Central memory CD8-positive, alpha-beta T cell (primary cell): ENCODE measurements at places on chromosomes 11 and 22.

DNA sequence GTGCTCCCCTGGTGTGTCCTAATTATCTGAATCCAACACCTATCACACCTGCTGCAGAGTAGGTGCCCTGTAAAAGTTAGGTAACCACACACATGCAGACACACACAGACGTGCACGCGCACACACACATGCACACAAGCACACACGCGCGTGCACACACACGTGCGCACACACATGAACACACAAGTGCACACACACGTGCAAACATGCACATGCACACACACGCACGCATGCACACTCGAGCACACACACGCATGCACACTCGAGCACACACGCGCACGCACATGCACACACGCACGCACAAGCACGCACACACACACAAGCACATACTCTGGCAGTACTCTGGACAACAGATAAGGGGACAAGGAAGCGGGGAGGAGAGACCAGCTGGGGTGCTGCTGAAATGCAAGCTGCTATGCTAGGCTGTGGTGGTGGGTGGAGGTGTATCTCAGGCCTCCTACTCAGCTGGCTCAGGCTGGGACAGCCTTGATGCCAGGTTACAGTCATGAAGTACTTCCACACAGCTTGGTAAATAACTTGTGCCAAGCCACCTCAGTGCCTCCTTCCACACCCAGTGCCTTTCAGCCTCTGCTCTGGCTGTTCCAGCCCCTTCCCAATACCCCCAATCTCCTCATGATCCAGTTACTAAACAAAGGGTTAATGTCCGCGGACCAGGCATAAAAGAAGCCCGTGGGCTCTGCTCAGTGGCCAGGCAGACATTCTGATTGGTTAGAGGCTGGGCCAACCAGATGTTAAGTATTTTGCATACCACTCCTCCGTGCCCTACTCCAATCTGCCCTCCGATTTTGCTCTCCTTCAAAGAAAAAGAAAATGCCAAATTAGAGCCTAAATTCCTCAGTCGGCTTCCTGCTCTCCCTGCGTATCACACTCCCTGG is 374.1 kb downstream of the TENM4 start:
- no peak for DNase-seq

- no peak for DNase-seq
These were observed 129.1 kb downstream of the FCHSD2 start for GRCh38 chr11:73013021-73013420.

- no peak for DNase-seq
These were observed 5.9 kb downstream of the TREH start for GRCh38 chr11:118673361-118674081.

- no peak for DNase-seq
These were observed 32.9 kb upstream of the SLN start for GRCh38 chr11:107744736-107745135.

DNA sequence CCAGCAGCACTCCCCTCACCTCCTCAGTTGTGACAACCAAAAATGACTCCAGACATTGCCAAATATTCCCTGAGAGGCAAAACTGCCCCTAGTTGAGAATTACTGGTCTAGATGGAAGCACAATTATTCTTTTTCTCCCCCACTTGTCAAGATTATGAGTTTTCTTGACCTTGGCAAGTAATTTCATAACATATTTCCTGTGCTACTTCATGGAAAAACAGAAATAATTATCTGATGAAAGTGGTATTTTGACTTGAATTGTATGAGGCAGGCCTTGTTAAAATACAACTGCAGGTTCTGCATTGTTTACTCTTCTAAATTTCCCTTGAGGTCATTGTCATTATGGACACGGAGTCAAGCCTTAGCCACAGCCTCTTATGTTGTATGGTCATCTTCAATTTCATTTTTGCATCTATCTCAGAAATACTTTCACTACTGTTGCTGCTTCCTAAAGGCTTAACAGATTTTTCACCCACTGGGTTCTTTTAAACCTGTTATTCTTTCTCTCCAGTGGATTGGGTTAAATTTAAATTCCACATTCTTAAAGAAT is 32.2 kb upstream of the LDLRAD3 start:
- DNase-seq = no peak

DNA sequence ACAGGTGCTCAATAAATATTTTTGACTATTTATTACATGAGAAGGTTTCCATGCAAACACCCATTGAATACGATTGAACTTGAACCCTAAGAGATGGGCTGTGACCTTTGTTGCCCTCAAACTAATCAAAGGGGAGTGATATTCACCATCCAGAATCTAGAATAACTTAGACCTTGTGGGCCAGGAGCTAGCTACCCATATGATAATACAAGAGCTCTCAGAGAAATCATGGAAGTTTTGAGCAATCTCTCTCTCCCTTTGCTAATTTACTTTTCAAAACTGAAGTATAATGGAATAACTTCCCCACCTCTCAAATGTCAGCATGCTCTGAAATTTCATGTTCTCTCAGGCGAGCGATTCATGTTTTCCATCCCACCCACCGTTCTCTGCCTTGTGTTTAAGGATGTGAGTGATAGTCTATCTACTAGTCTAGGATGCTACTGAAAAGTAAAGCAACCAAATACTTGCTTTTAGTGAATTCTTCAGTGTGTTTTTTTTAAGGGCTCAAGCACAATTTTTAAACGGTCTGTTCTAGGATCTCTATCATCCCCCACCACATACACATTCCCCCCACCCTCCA is 33.3 kb downstream of the BARX2 start:
- no peak for DNase-seq

GRCh38 chr11:80317612-80318011 is 876.8 kb upstream of the TENM4 start:
- no peak for DNase-seq

DNA sequence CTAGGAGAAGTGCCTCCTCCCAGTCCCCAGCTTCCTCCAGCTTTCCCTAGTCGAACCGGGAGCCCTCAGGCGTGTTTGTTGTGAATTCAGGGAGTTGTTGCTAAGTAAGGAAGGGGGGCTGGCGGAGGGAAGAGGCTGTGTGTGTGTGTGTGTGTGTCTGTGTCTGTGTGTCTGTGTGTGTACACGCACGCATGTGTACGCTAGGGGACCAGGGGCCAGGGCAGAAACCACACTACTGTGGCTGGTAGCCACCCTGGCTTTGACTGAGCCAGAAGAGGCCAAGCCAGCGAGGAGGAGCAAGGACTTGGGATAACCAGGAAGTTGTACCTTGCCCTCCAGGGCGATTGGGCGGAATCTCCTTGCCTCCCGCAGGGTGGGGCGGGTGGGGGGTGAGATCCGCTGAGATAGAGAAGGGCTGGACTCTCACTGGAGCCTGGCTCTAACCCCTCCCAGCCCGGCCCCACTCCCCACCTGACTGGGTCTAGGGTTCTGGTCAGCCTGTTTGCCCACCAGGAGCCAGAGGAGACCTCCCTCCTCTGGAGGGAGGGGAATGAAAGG is 7.5 kb downstream of the BCL9L start:
- no peak for DNase-seq

DNA sequence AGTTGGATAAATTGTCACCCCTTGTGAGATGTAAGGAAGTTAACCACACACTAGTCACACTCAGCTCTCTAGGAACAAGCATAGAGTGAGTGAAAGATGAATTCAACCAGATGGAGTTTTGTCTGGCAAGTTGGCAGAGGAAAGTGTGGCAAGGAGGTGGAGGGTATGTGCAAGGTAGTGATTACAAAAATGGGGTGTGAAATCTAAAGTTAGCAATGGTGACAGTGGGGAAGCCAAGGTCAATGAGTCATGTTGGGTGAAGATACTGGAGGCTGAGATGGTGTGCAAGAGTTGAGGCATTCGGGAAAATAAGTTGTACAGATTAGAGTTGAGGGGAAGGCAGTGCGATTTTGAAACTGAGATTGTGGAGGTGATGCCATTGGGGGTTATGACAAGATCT is 33.7 kb downstream of the MRGPRX2 start:
- no peak for DNase-seq

DNA sequence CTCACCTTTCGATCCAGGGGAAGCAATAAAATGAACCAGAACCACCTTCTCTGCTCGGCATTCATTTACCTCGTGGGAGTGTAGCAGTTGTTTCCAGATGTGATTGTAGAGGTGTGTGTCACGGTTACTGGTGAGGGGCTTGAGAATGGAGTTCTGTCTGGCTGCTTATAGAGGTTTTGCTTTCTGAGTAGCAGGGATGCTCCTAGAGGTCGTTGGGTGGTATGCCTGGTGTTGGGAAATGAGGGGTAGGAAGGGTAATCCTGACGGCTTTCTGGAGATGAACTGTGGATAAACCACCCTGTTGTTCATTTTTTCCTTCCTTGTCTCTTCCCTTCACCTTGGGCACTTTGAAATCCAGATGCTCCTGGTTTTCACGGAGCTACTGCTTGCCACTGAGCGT is 8.1 kb downstream of the TEAD1 start:
- no peak for DNase-seq

GRCh38 chr11:122215244-122215992 is 99.4 kb upstream of the BLID start:
- no peak for DNase-seq

DNA sequence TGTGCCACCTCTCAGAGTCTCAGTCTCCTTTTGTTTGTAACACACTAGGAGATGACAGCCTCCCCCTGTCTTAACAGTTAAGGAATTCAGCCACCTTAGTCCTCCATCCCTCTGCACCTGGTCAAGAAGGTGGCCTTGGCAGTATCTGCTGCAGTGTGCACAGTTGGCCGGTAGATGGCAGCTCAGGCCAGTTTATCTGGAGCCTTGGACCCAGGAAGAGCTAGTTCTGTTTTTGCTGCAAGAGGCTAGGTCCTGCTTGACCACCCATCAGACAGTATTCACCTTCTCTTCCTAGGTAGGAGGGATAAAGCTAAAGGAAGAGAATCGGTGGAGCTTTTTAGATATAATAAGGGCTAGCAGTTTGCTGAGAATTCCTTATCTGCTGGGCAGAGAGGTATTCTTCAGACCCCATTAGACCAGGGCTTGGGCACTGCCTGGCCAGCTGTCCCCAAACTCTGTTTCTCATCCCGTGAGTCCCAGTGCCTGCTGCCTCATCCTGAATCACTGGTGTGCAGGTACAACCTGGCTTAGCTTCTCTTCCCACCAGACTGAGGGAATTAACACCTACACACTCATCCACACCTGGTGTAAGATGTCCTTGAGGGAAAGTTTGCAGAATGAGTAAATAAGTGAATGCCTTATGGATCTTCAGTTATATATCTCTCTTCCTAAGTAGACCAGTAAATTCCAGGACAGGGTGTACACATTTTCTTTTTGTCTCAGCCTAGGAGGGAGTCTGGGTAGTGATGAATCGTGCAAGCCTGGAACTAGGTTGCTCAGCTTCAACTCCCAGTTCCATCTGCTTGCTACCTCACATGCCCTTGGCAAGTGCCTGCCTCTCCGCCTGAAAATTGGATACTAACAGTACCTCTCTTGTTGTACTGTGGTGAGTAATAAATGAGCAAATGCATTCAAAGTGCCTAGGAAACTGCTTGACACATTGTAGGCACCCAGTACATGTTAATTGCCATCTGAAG is 70.8 kb upstream of the NARS2 start:
- peak; percentile 40 for DNase-seq

DNA sequence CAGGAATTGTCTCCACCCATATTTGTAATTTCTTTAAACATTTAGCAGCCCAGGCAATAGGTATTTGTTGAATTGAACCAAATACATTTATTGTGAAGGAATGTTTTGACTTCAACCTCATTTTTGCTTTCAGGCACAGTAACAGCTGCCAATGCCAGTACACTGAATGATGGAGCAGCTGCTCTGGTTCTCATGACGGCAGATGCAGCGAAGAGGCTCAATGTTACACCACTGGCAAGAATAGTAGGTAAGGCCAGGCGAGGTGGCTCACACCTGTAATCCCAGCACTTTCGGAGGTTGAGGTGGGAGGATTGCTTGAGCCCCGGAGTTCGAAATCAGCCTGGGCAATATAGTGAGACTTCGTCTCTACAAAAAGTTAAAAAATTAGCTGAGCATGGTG is 20.9 kb downstream of the ACAT1 start:
- no peak for DNase-seq

DNA sequence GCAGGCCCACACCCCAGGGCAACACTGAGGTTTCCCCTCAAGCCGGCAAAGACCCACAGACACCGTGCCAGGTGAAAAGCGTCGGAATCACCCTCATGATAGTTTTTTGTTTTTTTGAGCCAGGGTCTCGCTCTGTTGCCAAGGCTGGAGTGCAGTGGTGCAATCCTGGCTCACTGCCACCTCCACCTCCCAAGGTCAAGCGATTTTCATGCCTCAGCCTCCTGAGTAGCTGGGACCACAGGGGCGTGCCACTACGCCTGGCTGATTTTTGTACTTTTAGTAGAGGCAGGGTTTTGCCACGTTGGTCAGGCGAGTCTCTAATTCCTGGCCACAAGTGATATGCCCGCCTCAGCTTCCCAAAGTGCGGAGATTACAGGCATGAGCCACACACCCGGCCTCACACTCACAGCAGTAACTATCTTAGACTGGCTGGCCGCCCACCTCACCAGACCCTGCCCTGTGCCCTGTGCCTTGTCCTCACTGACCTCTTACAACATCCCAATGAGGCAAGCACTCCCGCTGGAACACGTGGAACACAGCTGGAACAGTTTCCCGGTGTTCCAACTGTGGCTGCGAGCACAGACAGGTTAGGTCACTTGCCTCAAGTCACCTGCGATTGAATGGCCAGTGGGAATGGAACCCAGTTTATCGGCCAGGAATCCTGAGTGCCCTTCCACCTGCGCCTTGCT is 21.1 kb downstream of the LRRC10B start:
- no peak for DNase-seq

DNA sequence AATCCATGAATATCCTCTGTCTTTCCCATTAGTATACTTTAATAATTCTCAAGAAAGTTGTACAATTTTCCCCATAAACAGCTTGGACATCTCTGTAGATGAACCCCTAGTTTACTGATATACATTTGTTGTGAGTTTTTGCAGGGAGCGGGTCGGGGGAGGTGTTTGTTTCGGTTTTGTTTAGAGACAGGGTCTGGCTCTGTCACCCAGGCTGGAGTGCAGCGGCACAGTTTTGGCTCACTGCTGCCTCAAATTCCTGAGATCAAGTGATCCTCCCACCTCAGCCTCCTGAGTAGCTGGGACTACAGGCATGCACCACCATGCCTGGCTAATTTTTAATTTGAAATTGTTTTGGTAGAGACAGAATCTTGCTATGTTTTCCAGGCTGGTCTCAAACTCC is 57.6 kb downstream of the IGLL5 start:
- no peak for DNase-seq

- no peak for DNase-seq
These were observed 73.6 kb downstream of the DSCAML1 start for GRCh38 chr11:117723277-117724024.

- DNase-seq = no peak
These were observed 10.4 kb downstream of the ADORA2A start for GRCh38 chr22:24437741-24438328.

DNA sequence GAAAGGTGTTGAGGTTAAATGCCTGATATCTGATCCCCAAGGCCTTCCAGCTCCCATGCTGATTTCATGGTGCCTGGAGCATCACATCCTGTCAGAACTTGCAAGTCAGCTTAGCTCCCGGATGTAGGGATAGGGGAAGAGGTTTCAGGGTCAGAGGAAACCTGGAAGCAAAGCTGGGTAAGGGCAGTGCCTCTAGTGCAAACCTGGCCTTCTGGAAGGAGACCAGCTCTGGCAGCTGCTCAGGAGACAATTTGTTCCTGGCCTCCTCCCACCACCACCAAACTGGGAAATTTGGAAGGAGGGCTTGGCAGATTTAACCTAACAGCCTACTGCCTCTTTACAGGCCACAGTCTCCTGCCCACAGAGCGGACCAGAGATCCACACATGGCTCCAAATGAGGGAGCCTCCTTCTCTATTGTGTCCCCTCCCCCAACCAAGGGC is 9.2 kb upstream of the TSKU start:
- no peak for DNase-seq

- no peak for DNase-seq
These were observed at the start of gene SUSD2 for GRCh38 chr22:24181088-24181995. TSS of gene SUSD2 (plus strand) at chr22:24181487. CDS start at chr22:24181520, 33 bp downstream.

GRCh38 chr22:45254388-45254787 is 13.7 kb upstream of the KIAA0930 start:
- DNase-seq = no peak

GRCh38 chr11:79501707-79502106 is 60.9 kb upstream of the TENM4 start:
- no peak for DNase-seq
